PC-3 (cell line): ENCODE measurements at places on chromosomes 3 and 15. TPM values are rescaled to one million over a fixed set of nuclear protein-coding genes. Genes with fewer than 3 reads are reported as not detected.

DTX3L gene
- 11.1 and 11.9 TPM in 2 replicates for total RNA-seq

ALDH1L1 gene
- total RNA-seq, result not detected in 2 replicates

ITIH4 gene
- total RNA-seq, result 0.80 TPM in 1 of 2 replicates, not detected in the other

DNA sequence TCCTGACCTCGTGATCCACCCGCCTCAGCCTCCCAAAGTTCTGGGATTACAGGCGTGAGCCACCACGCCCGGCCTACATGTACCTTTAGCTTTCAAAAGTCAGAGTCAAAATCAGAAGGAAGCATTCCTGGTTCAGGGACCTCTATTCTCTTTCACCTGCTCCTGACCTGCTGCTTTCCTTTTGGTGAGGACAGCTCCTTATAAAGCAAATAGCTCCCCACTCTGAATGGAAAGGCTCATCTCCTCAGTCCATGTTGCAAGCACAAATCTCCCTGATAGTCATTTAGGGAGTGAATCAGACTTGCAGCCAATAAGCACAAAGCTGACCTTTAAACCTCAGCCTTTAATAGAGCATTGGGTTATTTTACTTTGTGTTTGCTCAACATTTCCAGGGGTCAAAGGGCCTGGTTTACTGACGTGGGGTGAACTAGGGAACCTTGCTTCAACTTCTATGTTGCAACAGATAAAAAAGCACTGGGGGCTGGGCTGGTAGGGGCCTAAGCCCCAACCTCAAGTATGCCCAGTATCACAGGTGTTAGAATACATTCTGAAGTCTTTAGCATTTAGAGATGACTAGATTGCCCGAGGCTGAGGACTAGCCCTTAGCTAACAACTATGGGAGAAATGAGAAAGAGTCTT, 43.1 kb downstream of the THRB start:
- DNase-seq, result peak; percentile 67

DNA sequence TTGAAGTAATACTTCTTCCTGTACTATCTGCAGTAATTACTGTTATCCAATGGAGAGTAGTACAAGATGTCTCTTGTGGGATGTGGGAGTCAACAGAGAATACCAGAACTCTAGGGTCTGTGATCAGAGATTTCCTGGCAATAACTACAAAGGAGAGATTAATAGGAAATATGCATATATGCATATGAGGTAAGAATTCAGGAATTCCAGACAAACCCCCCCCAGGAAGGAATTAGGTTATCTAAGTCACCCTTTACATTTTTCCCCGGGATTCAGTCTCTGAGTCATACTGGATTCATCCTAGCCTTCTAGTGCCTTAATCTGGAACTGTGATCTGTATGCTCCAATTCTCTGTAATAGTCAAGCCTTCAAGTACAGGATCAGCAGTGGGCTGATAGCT, 49.4 kb downstream of the GTF2E1 start:
- DNase-seq, result peak; percentile 73

- DNase-seq, result no peak
These were observed 102.1 kb upstream of the ETV5 start for GRCh38 chr3:186210852-186211500.
